ENCODE measurements at places on chromosomes 6 and 20.

DNA sequence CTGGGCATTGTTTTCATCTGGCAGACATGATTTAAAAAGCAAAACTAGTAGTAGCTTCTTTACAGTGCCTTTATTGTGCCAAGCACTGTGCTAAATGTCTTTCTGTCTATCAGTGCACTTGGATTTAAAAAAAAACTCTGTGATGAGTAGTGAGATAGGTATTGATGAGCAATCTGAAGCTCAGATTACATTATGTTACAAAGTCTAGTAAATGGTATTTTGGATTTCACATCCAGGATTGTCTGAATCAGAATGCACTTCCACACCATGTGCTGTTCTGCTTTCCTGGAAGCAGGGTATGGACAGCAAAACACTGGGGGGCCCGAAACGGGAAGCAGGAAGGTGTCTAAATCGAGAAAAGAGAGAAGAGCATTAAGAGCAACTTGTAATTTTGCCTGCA is 103.4 kb upstream of the CCN2 start:
- no peak for DNase-seq

GRCh38 chr6:97059473-97059872 is 134.9 kb downstream of the KLHL32 start:
- DNase-seq = peak; percentile 63

DNA sequence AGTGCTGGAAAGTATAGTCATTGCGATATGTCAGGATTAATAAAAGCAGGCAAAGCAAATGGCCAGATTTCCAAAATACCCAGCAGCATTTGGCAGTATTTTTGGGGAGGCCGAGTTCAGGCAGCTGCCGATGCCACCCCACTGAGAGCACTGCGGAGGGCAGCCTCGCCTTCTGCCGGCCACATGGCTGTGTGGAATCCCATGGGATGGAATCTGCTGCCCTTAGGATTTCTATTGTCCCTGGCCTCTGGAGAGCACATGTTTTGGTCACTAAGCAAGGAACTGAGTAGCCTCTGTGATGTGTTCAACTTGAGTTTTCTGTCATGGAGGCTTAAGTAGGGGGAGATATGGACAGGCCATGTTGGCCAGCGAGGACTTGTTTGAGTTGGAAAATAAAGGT is 123.0 kb downstream of the FARS2 start:
- no peak for DNase-seq

DNA sequence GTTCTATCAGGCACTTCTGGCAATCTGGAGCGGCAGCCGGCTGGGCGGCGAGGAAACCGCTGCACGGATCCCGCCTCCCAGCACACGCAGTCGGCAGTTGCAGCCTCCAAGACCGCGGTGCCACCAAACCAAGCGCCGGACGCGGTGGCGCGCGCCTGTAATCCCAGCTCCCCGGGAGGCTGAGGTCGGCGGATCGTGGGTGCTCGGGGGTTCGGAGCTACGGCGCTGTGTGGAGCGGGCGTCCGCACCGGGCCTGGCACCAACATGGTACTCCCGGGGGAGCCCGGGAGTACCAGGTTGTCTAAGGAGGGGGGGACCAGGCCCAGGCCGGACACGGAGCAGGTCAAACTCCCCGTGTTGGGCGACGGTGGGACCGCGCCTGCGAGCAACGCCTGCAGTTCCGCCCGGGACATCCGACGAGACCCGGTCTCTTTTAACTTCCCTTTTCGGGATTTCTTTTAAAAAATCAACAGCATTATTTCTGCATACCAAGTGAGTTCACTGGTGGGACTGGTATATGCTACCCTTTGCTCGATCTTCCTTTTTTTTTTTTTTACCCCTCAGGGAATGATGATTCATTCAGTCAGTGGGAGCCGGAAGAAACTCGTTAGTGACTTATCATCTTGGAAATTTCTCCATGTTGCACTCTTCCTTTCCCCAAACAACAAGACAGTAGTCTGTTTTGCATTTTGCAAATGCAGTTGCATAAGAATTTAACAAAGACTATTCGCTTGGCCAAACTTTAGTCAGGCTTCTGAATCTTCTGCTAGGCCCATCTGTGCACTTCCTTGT is 27.6 kb downstream of the ZNF311 start:
- peak; percentile 78 for DNase-seq

GRCh38 chr20:53298911-53299310 is 294.7 kb downstream of the ZNF217 start:
- DNase-seq = no peak

Measured in fibroblast of pulmonary artery (primary cell).